Stimulated activated CD4-positive, alpha-beta T cell treated with anti-CD3 and anti-CD28 coated beads, Interleukin-4, amount 100 ng/mL, for 48 hours (primary cell): ENCODE measurements at places on chromosomes 13 and 19.

DNA sequence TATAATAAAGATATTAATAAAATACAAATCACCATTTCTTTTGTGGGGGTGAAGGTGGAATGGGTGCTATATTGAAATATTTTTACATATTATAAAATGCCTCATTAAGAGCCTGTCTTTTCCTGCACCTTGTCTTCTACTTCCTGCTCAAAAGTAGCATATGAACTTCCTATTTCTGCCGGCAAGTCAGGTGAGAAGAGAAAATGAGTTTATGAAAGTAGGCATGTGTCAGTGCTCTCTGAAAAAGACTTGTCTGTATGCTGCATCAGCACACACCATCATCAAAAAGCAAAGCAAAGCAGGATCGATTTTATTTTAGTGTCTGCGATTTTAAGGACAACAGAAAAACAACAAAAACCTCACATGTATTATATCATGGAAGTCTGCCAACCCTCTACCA is 114.2 kb downstream of the RAP2A start:
- no peak for DNase-seq

- peak; percentile 62 for DNase-seq
Measured at GRCh38 chr13:59318320-59318930, 845.3 kb downstream of the DIAPH3 start.

- DNase-seq, result no peak
Measured at GRCh38 chr13:58004751-58005150, 373.2 kb downstream of the PCDH17 start.

DNA sequence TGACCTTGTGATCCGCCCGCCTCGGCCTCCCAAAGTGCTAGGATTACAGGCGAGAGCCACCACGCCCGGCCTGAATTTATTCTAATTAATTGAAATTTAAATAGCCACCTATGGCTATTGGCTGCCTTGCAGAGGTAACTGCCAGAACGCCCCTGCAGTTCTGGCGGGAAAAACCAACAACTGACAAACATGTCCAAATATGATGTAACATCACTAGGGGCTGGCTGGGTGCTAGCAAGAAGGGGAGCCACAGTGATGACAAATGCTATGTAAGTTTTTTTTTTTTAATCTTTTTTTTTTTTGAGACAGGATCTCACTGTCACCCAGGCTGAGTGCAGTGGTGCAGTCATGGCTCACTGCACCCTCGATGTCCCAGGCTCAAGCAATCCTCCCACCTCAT is 12.9 kb downstream of the ZSWIM9 start:
- no peak for DNase-seq

DNA sequence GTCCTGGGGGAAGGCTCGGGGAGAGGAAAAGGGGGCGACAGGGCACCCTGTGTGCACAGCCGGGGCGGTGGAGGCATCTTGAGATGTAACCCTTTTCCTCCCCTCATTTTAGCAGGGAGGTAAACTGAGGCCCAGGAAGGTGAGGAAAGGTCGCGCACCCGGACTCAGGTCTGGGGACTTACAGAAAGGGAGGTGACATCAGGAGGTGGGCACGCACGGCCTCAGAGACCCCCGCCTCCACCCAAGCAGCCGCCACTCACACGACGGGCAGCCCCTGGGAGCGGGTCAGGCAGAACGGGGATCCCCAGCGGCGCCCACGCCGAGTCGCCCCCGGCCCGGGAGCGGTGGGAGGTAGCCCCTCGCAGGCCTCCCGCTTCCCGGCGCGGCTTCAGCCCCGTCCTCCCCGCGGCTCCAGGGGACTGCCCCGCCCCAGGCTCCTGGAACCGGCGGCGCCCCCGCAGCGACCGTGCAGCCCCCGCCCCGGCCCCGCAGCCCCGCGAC is 477 bp downstream of the PIP5K1C start:
- no peak for DNase-seq

DNA sequence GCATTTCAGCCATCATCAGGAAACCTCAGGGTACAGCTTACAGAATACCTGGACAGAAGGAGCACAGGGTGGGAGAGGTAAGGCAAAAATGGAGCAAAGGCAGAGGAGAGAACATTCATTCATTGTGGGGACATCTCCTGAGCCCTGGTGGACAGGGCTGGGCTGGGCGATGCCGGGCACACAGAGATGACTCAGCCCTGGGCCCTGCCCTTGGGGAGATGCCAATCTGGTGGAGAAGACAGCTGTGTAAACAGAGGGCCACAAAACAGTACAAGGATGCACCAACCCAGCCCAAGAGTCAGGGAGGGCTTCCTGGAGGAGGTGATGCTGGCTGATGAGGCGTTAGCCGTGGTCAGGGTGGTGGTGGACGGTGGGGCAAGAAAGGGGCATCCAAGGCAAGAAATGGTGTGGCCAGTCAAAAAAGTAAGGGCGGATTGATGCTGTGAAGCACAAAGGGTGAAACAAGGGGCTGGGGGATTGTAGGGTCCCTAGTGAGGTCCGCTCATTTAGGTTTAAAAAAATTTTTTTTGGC is 3.6 kb upstream of the HAS1 start:
- DNase-seq, result no peak

DNA sequence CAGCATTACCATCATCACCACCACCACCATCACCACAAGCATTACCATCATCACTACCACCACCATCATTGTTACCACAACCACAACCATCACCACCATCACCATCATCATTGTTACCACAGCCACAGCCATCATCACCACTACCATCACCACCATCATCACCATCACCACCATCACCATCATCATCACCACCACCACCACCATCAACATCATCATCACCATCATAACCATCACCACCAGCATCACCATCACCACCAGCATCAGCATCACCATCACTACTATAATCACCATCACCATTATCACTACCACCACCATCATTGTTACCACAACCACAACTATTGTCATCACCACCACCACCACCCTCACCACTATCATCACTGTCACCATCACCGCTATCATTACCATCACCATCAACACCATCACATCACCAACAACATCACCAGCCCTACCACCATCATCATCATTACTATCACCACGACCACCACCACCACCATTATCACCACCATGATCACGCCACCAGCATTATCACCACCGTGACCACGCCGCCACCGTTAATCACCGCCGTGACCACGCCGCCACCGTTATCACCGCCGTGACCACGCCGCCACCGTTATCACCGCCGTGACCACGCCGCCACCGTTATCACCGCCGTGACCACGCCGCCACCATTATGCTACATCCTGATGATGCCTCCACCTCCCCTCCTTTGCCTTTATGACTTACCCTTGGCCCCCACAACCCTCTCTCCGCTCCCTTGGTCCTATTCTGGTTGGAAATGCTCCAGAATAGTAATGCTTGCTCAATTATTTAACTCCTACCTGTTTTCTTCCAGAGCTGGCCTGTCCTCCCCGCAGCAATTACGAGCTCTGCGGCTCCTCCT is 10.0 kb upstream of the FXYD3 start:
- no peak for DNase-seq

GRCh38 chr19:2032296-2032941 is 16.9 kb upstream of the BTBD2 start:
- DNase-seq, result no peak

DNA sequence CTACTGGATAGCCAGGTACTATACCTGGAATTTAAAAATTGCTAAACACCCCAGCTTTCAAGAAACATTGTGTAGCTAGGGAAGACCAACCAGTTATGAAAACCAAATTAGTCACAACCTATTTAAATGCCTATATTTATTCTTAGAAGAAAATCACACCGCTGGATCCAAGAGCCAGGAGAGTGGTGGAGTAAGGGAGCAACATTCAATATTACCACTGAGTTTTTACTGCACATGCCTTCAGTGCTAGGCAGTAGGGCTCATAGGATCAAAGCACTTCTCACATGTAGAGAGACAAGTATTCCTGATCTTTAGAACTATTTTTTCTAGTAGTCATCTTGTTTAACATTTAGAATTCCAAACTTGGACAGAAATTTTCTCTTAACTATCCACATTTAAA is 11.2 kb downstream of the ITM2B start:
- no peak for DNase-seq

- no peak for DNase-seq
Measured at GRCh38 chr13:107743526-107743925, 471.8 kb downstream of the LIG4 start.

GRCh38 chr13:21636656-21637055 is 32.7 kb upstream of the MICU2 start:
- no peak for DNase-seq
